ENCODE measurements at places on chromosomes 2 and 18. TPM values are rescaled to one million over a fixed set of nuclear protein-coding genes. Genes with fewer than 3 reads are reported as not detected.

DNA sequence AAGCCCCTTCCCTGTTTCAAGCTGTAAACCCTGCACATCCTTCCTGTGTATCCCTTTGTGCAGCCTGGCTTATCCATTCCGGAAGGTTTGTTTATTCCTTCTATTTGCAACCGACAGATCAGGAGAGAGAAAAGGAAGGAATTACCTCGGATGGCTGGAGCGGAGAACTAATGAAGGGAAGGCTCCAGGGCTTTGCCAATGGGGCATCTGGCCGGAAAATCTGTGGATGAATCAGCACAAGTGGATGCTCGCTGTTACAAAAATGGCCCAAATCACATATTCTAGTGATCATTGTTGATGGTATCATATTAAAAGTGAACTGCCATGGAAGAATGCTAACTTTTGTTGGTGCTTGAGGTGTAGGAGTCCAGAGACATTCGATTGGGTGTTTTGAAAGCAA, 97.1 kb downstream of the AQP4 start:
- DNase-seq = no peak

- DNase-seq = no peak
Observed at GRCh38 chr18:13007248-13007560, 16.0 kb downstream of the CEP192 start.

The GRP gene
- not detected for total RNA-seq

The DUSP11 gene
- total RNA-seq = 23.1 TPM

GRCh38 chr18:55136258-55136657, 177.0 kb upstream of the CCDC68 start:
- DNase-seq = no peak

The ARHGEF4 gene
- 12.1 TPM for total RNA-seq

The MARCO gene
- 22.0 TPM for total RNA-seq

All from sciatic nerve (tissue), 2 donors.